ENCODE measurements at places on chromosomes 2 and 18. TPM values are rescaled to one million over a fixed set of nuclear protein-coding genes. Genes with fewer than 3 reads are reported as not detected.

DNA sequence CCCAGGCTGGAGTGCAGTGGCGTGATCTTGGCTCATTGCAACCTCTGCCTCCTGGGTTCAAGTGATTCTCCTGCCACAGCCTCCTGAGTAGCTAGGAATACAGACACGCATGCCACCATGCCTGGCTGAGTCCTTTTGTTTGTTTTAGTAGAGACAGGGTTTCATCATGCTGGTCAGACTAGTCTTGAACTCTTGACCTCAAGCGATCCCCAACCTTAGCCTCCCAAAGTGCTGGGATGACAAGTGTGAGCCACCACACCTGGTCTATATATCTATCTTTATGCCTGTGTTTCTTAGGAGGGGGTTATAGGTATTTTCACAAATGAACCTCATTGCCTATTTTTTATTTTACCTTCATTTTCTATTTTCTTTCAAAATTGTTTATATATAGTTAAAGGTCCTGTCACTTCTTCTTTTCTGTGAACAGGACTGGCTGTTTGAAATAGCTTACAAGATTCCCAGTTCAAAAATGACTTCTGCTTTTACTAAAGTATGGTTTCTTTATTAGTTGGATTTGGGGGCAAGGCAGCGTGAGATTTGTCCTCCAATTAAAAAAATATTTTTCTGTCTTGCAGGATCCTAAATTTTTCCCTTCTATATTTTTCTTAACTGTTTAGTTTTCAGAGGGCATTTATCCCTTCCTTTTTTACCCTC, 16.4 kb upstream of the MARCHF7 start:
- H3K36me3 ChIP-seq: no peaks in the 10 kb centered on the region
- no peak overlapping the region for H3K4me3 ChIP-seq
- H3K27me3 ChIP-seq: no peaks in the 10 kb centered on the region
- no peaks in the 10 kb centered on the region for H3K4me1 ChIP-seq

DNA sequence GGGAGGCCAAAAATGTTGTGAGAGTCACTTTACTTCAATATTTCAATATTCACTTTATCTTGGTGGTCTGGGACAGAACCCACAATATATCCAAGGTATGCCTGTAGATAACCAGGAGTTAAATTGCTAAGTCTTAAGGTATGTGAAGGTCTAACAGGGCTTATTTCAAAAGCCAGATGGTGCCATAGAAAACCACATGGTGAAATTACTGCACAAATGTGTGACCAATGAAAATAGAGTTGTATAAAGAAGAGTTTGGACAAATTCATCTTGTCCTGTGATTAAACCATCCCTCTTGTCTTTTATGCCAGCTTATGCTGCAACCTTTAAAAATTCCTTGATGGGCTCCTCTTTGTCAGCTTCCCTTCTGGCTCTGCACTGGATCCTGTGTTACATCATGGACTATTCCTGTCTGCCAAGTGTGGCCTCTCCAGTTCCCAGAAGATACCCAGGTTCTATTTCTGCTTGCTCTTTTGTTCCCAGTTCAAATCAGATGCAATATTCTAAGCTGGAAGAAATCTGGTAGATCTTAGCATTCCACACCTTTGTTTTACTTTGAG, 46.8 kb downstream of the ANTXR1 start:
- H3K36me3 ChIP-seq: no peaks in the 10 kb centered on the region
- H3K4me1 ChIP-seq: no peaks in the 10 kb centered on the region
- H3K4me3 ChIP-seq: no peak overlapping the region
- DNase-seq: no peak

- H3K36me3 ChIP-seq: no peaks in the 10 kb centered on the region
- H3K27ac ChIP-seq: no peak overlapping the region
- H3K4me3 ChIP-seq: no peak overlapping the region
These were observed 33.7 kb upstream of the NFE2L2 start for GRCh38 chr2:177298191-177298590.

The IMMT gene
- 66.9 TPM for total RNA-seq

DNA sequence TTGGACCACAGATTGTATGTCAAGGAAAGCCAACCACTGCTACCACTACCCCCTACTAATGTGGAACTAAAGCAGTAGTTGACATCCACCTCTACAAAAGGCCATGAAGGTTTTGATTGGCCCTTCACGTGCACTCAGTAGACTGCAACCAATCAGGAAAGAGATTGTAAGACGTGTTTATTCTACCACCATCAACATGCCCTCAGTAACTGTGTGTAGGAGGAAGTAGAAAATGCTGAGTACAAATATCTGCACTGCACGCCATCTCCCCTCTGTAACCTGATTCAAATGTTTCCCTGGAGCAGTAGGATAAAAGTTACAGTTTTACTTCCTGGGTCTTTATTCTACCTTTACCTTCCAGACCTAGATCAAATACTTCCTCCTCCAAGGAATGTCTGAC, 2.9 kb upstream of the CASP10 start:
- no peak for DNase-seq
- no peaks in the 10 kb centered on the region for H3K27me3 ChIP-seq
- no peaks in the 10 kb centered on the region for H3K4me1 ChIP-seq
- no peak overlapping the region for H3K4me3 ChIP-seq
- peaks cover 2% of the 10 kb centered on the region for H3K36me3 ChIP-seq

GRCh38 chr2:119702918-119703401, 24.0 kb downstream of the TMEM177 start:
- peaks cover 16% of the 10 kb centered on the region for H3K4me1 ChIP-seq
- DNase-seq: no peak
- no peaks in the 10 kb centered on the region for H3K27me3 ChIP-seq
- H3K4me3 ChIP-seq: no peak overlapping the region

The MYL12B gene
- 196 TPM for total RNA-seq

The ZBTB7C gene
- total RNA-seq: 15.7 TPM

GRCh38 chr2:217736776-217737550, 265.8 kb downstream of the TNS1 start:
- H3K36me3 ChIP-seq: no peaks in the 10 kb centered on the region
- DNase-seq: no peak
- H3K4me1 ChIP-seq: peaks cover 13% of the 10 kb centered on the region
- no peak overlapping the region for H3K4me3 ChIP-seq
- no peaks in the 10 kb centered on the region for H3K27me3 ChIP-seq
- H3K27ac ChIP-seq: no peak overlapping the region

- no peak overlapping the region for H3K27ac ChIP-seq
- no peaks in the 10 kb centered on the region for H3K27me3 ChIP-seq
- H3K4me1 ChIP-seq: no peaks in the 10 kb centered on the region
- DNase-seq: no peak
- H3K4me3 ChIP-seq: no peak overlapping the region
These were observed 71.9 kb downstream of the WDR7 start for GRCh38 chr18:56723068-56723467.

- no peak overlapping the region for H3K27ac ChIP-seq
- no peak overlapping the region for H3K4me3 ChIP-seq
- H3K36me3 ChIP-seq: no peaks in the 10 kb centered on the region
- H3K27me3 ChIP-seq: no peaks in the 10 kb centered on the region
- H3K4me1 ChIP-seq: peaks cover 9% of the 10 kb centered on the region
These were observed 435.6 kb upstream of the HS6ST1 start for GRCh38 chr2:128754246-128754724.

- no peaks in the 10 kb centered on the region for H3K4me1 ChIP-seq
- DNase-seq: no peak
- H3K4me3 ChIP-seq: no peak overlapping the region
These were observed 264.3 kb upstream of the SLC39A10 start for GRCh38 chr2:195392446-195393336.

The GATA6 gene
- total RNA-seq: 4.6 TPM

All from spinal cord (tissue), 10 donors.